ENCODE measurements at places on chromosomes 13 and 19.

DNA sequence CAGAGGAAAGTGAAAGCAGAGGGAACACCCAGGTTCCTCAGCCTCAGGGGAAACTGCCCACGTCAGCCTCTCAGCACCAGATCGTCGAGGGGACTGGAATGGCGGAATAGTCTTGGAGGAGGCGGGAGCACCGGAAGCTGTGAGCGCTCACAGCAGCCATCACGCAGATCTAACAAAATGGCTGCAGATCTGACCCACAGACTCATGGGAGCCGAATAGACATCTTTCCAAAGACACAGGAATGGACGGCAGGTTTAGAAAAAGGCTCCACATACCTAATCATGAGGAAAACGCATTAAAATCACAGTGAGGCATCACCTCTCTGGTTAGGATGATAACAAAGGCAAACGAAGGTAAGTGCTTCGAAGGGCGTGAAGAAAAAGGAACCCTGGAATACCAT, 11.8 kb upstream of the LILRA2 start:
- no peak for DNase-seq

DNA sequence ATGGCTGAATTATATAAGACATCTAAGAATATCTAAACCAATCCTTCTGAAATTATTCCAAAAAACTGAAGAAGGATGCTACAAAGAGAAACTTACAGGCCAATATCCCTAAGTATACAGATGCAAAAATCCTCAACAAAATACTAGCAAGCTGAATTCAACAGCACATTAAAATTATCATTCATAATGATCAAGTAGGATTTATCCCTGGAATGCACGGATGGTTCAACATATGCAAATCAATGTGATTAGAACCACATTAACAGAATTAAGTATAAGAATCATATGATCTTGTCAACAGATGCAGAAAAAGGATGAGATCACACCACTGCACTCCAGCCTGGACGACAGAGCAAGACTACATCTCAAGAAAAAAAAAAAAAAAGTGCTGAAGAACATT, 13.3 kb downstream of the ZNF560 start:
- DNase-seq: no peak

- no peak for DNase-seq
Measured at GRCh38 chr13:25682276-25682675, 310.5 kb downstream of the ATP8A2 start.

- DNase-seq: no peak
Measured at GRCh38 chr13:73696271-73696670, 437.9 kb downstream of the KLF12 start.

- no peak for DNase-seq
Measured at GRCh38 chr13:78742659-78743058, 83.7 kb upstream of the OBI1 start.
